ENCODE measurements at places on chromosomes 16 and 17.

GRCh38 chr17:48499248-48499647, 31.6 kb downstream of the HOXB1 start:
- no peak for DNase-seq

DNA sequence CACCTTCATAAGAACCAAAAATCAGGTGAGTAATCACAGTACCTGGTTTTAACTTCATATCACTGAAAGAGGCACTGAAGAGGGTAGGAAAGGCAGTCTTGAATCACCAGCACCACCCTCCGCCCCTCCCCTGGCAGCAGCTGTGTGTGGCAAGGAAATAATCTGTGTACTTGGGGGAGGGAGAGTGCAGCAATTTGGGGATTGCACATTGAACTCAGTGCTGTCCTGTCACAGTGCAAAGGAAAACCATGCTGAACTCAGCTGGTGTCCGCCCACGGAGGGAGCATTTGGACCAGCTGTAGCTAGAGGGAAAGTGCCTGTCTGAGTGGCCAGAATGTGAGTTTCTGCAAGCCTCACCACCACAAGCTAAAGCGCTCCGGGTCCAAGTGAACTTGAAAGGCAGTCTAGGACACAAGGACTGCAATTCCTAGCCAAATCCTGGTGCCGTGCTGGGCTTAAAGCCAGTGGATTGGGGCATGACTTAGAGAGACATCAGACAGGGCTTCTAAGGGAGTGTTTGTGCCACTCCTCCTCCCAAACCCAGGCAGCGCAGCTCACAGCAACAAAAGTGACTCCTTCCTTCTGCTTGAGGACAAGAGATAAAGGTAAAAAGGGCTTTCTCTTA, 39.7 kb upstream of the ALDH3A1 start:
- DNase-seq: no peak

- DNase-seq: no peak
These were observed 130.3 kb downstream of the TANGO6 start for GRCh38 chr16:68973611-68974120.

- DNase-seq: no peak
These were observed 22.6 kb downstream of the GJD3 start for GRCh38 chr17:40341808-40342503.

- peak; percentile 77 for DNase-seq
These were observed 2.7 kb downstream of the SOCS1 start for GRCh38 chr16:11253009-11253994.

- peak; percentile 53 for DNase-seq
These were observed 40.2 kb downstream of the SLC7A5 start for GRCh38 chr16:87828907-87829621.

- no peak for DNase-seq
These were observed 11.4 kb downstream of the CFAP97D1 start for GRCh38 chr17:43791589-43791988.

GRCh38 chr16:84315422-84315821, 20.7 kb downstream of the WFDC1 start:
- DNase-seq: no peak

DNA sequence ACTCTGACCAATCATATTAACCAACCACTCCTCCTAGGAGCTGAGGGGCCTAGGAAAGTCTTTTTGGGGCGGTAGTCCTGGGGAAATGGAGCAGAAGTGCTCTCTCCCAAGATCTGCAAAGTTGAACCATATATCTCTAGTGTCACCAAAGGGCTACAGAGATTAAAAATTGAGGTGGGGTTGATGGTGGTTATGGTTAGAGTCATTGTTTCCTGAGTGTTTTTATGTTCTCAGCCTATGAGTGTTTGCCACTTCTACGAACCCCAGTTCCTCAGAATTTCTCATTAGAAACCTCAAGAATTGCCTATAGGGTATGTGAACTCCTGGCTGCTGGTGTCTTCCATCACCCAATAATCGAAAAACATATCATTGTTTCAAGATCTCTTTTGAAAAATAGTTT, 217.8 kb downstream of the CDRT15L2 start:
- DNase-seq: no peak

- no peak for DNase-seq
These were observed 223.0 kb downstream of the TANC2 start for GRCh38 chr17:63189082-63189481.

DNA sequence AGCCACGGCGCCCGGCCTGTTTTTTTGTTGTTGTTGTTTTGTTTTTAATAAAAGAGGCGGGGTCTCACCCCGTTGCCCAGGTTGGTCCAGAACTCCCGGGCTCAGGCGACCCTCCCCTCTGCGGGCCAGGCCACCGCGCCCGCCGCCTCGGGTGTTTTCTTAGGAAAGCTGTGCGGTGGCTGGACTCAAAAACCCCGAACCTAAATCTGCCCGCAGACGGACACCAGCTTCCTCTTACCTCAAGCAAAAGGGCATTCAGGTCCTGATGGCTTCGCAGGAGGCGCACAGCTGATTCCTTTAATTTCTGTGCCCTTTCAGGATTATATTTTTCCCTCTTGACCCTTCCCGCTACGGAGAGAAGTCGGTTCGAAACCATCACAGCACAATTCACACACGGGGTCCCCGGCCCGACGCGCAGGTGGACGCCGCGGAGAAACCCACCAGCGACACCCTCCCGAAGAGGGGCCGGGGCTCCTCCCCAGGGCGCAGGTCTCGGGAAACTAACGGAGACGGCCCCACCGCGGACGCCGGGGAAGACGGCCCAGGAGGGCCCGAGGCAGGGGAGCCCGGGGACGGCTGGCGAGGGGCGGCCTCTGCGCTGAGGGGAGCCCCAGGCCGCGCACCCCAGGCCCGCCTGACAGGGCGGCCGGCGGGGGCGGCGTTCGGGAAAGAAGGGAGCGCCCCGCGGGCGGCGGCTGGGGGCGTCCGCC, 653 bp downstream of the FANCA start:
- DNase-seq: peak; percentile 32

DNA sequence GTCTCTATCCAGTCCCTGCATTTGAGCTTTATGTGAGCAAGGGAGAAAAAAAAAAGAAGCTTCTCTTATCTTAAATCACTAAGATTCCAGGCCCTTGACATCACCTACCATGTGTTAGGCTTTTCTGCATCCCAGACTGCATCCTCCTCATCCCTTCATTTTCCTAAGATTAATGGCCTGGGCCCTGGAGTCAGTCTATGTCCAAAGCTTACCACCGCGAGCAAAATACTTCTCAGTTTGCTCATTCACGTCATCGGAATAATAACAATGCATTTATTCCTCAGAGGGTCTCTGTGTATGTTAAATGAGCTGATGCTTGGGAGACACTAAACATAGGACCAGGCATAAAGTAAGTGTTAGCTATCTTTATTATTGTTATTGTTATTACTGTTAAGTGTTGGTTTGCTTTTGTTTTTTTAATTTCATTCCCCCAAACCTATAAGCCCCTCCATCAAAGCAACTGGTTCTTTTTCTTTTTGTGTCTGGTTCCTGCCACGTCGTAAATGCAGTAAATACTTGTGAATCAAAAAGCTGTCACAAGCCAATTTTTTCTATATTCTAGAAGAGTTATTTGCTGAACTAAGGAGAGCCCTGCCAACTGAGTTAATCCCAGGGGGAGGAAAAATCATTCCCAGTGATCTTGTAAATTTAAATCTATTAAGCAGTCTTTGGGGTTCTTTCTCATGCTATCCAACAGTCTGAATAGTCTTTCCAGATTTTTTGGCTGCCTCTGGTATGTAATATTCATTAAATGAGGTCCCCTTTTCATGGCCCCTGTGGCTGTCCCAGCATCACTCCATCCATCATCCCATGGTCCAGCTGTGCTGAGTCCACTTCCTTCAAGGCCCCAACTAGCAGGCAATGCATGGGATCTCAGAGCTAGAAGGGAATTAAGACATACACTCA, 46.5 kb downstream of the VAT1L start:
- DNase-seq: no peak

- DNase-seq: no peak
These were observed 303.1 kb downstream of the CBLN1 start for GRCh38 chr16:48978501-48978900.

DNA sequence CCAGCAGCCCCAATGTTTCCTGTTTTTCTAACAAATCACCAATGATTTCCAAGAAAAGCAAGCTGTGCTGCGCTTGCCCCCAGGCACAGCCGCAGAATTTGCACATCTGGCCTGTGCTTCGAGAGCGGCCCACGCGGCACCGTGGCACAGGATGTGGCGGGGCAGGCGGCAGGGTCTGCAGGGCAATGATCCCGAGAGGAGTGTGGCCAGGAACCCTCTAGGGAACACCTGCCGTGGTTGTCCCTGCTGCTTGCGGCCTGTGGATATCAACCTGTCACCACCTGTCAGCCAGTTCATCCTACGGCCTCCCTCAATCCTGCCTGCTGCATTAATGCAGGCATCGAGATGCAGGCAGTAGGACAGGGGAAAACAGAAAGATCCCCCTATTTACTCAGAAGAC, 24.0 kb downstream of the PIK3R5 start:
- DNase-seq: peak; percentile 83

DNA sequence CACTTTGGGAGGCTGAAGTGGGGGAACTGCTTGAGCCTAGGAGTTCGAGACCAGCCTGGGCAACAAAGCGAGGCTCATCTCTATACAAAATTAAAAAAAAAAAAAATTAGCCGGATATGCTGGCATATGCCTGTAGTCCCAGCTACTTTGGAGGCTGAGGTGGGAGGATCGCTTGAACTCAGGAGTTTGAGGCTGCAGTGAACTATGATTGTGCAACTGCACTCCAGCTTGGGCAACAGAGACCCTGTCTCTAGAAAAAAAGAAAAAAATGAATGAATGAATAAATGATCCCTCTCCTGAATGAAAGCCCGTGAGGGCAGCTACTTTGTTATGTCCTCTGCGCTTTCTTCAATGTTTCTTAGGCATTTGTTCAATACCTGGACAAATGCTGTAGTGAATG, 27.7 kb upstream of the DHX8 start:
- DNase-seq: no peak

DNA sequence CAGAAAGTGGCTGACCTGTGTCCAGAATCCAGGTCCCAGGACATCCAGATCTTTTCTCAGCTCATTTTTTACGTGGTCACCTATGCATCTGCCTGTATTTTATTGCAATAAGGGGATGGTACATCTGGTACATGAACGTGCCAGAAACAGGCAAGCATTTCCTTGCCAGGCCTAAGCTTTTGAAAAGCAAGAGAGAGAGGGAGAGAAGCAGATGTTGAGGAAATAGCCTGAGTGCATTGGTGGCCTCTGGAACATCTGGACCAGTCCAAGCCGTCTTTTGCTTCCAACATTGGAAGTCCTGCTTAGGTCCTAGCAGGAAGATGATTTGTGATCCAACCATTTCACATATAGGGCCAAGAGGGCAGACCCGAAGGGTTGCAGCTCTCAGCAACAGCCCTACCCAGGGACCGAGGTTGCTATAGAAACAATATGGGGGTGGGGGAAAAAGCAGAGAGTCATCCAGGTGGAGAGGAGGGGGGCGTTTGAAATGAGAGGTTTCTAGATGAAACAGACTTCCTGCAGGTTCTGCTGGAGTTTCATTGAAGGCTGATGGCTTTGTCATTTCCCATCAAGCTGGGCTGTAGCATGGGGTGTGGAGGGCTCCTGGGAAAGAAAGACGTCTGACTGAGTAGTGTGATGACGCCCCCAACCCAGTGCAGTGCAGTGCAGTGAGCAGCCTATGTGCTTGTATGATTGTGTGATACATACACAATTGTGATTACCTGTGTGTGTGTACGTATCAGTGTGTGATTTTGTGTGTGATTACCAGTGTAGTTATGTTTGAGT, 61.6 kb downstream of the SHISA6 start:
- no peak for DNase-seq

GRCh38 chr17:72691017-72691416, 401.5 kb downstream of the SLC39A11 start:
- DNase-seq: no peak

DNA sequence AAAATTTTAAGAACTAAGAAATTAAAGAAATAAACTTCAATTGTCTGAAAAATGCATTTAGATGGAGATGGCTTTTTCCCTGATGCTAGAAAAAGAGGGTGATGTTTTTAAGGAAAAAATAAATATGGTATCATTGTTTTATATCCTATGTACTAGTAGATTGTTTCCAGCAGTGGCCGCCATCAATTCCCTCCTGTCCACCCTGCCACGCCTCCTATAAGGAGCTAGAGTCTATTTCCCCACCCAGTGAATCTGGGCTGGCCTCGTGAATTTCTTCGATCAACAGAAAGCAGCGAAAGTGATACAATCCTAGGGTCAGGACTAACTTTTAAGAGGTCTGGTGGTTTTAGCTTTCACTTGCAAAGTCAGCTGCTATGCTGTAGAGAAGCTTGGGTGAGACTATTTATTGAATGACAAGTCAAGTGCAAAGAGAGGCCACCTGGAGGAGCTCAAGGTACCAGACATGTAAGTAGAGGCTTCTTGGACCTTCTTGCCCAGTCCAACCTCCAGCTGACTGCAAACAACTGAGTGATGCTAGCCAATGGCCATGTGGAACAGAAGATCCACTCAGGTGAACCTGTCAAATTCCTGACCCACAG, 80.9 kb upstream of the MTMR4 start:
- DNase-seq: no peak

GRCh38 chr16:27485126-27485525, 64.6 kb downstream of the GTF3C1 start:
- no peak for DNase-seq

- no peak for DNase-seq
These were observed 230.7 kb downstream of the BCAS3 start for GRCh38 chr17:60908324-60908723.

- no peak for DNase-seq
These were observed 26.5 kb downstream of the ASIC2 start for GRCh38 chr17:33266611-33267010.

DNA sequence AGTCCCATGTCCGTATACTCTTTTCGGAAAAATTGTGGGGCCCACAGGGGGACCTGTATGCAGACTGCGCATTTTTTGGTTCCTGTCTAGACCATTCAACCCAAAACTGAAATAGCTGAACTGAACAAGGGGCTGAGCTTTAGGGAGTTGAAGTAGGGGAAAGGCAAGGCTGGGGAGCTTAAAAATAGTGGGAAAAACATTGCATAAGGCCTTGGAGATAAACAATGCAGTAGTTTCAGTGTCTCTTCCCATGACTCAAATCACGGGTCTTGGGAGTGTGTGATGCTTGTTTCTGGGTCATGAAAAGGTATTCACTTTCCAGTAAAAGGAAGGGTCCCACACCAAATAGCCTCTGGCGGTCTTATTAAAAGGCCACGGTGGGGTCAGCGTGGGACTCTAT, 402.8 kb upstream of the SALL1 start:
- no peak for DNase-seq

DNA sequence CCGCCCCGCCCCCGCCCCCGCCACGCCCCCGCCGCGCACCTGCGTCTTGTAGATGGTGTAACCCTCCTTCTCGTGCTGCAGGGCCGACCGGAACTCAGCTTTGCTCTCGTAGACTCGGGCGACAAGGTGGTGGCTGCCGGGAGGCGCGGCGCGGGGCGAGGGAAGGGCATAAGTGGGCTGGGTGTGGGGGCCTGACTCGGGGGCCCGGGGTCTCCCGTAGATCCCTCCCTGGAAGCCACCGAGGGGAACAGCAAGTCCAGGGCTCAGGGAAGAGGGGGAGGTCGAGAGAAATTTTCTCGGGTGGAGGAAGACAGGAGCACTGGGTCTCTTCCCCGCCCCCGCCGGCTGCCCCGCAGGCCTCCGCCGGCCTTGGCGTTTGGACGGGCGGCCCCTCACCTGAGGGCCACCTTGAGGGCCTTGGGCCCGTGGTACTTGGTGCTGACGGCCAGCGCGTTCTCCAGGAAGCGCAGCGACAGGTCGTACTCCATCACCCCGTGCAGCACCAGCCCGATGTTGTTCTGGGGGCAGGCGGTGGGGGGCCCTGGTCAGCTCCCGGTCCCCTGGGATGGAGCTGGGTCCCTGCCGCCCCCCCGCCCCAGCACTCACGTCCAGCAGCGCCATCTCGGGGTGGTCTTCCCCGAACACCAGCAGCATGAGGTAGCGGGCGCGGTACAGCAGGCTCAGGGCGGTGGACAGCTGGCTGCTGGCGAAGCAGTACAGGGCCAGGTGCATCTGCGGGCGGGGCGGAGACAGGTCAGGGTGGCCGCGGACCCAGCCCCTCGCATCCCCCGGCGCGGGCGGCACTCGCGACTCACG, 19.4 kb downstream of the CLUH start:
- no peak for DNase-seq
